ENCODE measurements at places on chromosomes 16 and 17.

GRCh38 chr16:15979801-15980200, 30.4 kb downstream of the ABCC1 start:
- no peak for DNase-seq

DNA sequence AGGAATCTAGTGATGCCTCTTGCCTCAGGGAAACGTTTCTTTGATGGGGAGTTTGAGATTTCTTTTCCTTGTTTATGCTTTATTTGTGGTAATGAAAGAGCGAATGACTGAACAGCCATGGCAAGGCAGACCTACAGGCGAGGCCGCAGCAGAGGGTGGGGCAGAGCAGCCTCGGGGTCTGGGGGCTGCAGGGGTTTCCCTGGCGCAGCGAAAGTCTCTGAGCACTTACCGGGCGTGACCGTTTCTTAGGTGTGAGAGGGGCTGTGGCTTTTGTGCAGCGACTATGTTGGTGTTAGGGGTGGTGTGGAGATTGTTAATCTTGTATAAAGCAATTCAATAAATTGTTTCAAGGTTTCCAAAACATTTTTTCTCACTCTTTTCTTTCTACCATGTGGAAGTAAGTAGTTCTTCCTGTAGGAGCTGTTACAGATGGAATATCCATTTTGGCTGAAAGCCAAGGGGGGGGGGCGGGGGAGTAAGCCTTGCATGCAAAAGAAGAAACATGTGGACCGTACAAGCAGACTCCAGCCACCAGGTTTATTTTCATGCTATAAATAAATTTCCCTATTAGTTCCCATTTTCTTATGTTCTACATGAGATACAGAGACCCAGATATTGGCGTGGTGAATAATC, 34.8 kb downstream of the UBN1 start:
- DNase-seq: no peak

- DNase-seq: no peak
These were observed 11.8 kb upstream of the SECTM1 start for GRCh38 chr17:82345151-82345976.

- DNase-seq: no peak
These were observed 335.1 kb downstream of the GRIN2A start for GRCh38 chr16:9847146-9847545.

- DNase-seq: no peak
These were observed 284.4 kb downstream of the FOXL1 start for GRCh38 chr16:86862595-86863280.

GRCh38 chr17:60535382-60536279, 9.6 kb upstream of the APPBP2 start:
- no peak for DNase-seq

DNA sequence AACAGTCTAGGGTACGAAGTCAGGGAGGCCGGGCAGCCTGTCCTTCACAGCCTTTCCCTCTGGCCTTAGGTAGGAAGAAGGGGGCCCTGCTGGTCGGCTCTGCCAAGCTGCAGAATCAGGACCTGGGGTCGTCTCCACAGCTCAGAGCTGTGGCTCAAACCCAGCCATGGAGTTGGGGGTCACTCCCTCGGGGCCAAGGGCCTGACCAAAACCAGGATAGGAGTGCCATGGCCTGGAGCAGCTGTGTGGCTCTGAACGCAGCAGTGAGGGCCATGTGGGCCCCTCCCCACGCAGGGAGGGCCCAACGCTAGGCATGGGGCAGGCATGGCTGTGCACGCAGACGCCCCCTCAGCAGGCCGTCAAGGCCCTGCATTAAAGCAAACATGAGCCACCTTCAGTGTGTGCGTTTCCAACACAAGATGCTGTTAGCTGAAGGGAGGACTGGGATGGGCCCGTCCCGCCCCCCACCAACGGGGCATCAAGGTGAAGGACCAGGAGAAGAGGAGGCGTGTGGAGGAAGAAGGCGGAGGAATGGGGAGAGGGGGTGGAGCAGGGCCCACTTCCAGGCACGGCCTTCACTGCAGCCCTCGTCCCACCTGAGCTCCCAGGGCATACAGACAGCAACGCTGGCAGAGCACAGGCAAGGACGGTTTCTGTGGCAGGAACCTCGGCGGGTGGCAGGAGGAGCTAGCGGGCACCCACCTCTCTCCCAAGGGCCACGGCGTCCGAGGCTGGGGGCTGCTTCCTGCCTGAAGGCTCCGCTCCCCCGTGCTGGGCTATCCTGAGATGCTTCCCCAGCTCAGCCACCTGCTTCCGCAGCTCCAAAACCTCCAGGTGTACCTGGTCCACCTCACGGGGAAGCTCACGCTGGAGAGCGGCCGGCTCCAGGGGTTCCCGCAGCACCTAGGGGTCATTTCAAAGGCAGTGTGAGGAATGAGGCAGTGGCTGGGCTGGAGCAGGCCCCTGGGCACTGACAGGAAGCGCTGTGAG, 55.3 kb downstream of the CCDC57 start:
- DNase-seq: no peak

GRCh38 chr16:12060751-12061150, 84.2 kb downstream of the SNX29 start:
- DNase-seq: no peak

DNA sequence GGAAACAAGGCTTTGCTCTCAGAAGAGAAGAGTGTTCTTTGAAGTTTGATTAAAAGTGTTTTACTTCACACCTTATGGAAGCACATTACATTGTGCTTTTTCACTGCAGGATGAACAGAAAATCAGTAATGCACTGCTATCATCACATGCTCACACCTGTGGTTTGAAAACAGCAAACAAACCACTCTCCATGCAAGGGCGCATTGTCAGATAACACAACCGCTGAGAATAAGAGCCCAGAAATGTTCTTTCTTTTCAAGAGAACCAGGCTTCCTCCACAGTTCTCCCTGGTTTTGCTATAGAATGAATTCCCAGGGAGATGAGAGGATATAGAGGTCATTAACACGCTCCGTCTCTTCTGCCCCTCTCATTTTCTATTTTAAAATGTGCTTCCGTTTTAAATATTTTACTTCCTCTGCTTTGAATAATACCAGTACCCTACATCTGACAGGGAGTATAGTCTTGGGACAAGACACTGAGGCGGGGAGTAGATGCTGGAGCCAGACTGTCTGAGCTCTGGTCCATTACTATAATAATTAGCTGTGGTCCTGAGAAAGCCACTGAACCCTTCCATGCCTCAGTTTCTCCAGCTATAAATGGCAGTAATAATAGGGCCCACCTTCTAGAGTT, 71.6 kb downstream of the CDK5R1 start:
- DNase-seq: no peak

GRCh38 chr17:75287221-75287620, 2.0 kb downstream of the SLC25A19 start:
- DNase-seq: no peak

- DNase-seq: no peak
These were observed 79.5 kb upstream of the KCNJ16 start for GRCh38 chr17:69995476-69995875.

DNA sequence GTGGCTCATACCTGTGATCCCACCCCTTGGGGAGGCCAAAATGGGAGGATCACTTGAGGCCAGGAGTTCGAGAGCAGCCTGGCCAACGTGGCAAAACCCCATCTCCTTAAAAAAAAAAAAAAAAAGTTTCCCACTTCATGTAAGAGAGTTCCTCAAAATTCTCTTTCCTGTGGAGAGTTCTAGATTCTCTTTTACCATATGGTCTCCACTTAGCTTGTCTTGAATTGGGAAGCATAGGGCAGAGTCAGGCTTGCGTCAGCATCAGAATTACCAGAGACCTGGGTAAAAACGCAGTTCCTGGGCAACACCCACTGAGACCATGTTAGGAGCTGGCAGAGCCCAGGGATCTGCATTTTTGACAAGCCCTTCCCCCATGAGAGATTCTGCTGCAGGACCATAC, 158.4 kb downstream of the CCDC182 start:
- no peak for DNase-seq

GRCh38 chr16:821751-822150, 21.2 kb upstream of the GNG13 start:
- DNase-seq: no peak

- DNase-seq: no peak
These were observed 288.9 kb upstream of the CDH11 start for GRCh38 chr16:65410801-65411200.

GRCh38 chr17:65811043-65811442, 249.6 kb upstream of the AXIN2 start:
- no peak for DNase-seq

DNA sequence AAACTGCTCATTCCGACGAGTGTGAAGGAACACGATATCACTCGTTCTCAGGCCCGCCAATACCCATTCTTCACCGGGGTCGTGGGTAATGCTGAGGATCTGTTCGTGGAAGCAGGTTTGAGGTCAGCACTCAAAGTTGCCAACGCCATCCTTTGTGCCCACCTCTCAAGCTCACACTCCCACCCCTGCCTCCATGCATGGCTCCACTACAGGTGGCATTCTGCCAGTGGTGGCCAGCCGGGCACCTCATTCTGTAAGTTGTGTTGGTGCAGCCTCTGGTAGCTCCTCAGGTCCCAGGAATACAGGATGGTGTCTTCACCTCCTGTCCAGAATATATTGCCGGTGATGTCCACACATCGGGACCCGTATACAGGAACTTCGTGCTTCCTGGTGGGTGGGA, 10.7 kb downstream of the TLE7 start:
- no peak for DNase-seq

GRCh38 chr17:81267390-81268067, 27.6 kb downstream of the SLC38A10 start:
- DNase-seq: no peak

- DNase-seq: no peak
These were observed 1.0 kb downstream of the BCL7C start for GRCh38 chr16:30892670-30893416.

- DNase-seq: no peak
These were observed 17.6 kb downstream of the LPCAT2 start for GRCh38 chr16:55526441-55526840.

- DNase-seq: no peak
These were observed 33.1 kb downstream of the ARL4D start for GRCh38 chr17:43431714-43432523.

GRCh38 chr17:78387977-78388941, 9.8 kb downstream of the PGS1 start:
- DNase-seq: no peak

Measured in stimulated activated CD8-positive, alpha-beta memory T cell treated with anti-CD3 and anti-CD28 coated beads, Interleukin-7, amount 100 ng/mL, for 24 hours (primary cell).